Stimulated activated CD4-positive, alpha-beta T cell treated with anti-CD3 and anti-CD28 coated beads, Interleukin-4, amount 100 ng/mL, for 1 hour (primary cell): ENCODE measurements at places on chromosomes 4 and X.

DNA sequence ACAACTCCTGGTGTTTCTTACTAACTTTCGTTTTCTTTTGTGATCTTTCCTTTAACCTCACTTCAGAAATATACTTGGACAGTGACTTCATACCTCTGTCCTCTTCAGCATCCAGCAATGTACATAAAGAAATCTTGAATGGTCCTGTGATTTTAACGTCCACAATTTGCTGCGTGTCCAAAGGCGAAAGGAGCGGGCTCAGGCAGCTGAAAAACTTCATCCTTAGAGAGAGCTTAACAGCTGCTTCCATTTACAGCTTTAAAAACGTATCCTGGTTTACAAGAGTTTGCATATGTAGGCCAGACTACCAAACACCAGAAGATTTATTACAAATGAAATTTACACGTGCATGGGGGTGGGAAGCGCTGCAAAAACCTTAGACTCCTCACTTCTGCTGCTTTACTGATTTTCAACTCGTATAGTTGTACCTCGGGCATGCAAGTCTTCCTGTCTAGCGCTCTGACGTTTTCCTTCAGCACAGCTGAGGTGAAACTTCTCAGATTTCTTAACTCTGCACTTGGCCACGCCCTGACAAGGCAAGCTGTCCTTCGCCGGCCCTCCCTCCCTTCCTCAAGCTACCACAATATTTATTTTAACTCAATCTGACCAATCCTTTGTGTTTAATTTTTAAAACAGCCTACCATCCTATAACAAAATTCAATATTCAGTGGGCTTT, 406.4 kb downstream of the FAM47A start:
- no peak for DNase-seq

DNA sequence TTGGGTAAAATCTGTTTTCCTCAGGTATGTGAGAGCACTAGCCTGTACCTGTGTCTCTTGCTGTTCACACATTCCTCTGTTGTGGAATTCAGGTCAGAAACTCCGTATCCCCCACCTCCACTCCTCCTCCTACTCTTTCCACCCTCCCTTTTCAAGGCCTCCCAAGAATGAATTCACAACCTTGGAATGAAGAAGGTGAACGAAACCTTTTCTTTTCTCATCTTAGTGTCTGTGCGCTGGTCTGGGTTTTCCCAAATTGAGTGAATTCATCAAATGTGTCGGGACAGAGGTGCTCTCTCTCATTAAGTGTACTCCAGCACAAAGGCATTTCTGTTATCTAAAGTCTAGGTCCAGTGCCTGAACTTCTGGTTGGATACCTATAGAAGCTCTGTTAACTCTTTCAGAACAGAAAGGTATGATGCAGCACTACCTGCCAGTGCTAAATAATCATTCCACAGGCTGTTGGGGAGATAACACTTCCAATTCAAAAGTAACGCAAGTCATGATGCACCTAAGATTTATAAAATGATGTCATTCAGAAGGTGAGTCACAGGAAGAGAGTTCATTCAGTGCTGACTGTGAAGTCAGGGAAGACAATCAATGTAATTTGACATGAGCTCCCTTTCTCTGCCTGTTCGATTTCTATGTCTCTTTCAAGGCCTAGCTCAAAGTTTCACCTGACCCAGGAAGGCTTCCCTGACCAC, 41.9 kb downstream of the COL4A6 start:
- no peak for DNase-seq

DNA sequence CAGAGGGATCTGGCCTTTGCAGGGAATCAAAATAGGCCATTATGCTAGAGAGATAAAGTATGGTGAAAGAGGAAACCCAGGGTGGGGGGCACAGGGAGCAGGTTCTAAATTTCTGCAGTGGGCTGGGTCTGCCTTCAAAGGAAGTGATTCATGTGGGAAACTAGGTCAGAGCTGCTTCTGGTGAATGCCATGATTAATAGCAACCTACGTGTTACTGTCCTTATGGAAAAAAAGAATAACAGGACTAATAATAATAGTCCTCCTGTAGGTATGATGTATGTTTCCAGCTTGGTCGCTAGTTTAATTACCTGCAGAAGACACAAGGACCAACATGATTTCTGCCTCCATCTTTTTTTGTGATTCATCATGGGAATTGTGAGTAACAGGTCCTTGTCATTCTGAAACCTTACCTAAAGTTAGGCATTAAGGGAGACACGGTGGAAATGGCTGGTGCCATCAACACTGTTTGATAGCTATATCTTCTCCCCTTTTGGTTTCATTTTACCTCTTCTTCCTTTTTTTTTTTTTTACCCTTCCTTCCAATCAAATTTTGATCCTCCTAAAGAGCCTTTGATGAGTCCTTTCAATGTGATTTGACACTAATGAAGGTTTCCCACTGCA, 180.4 kb downstream of the CPEB2 start:
- DNase-seq = no peak

- DNase-seq = no peak
Measured at GRCh38 chrX:134695999-134696398, 37.7 kb upstream of the PLAC1 start.

DNA sequence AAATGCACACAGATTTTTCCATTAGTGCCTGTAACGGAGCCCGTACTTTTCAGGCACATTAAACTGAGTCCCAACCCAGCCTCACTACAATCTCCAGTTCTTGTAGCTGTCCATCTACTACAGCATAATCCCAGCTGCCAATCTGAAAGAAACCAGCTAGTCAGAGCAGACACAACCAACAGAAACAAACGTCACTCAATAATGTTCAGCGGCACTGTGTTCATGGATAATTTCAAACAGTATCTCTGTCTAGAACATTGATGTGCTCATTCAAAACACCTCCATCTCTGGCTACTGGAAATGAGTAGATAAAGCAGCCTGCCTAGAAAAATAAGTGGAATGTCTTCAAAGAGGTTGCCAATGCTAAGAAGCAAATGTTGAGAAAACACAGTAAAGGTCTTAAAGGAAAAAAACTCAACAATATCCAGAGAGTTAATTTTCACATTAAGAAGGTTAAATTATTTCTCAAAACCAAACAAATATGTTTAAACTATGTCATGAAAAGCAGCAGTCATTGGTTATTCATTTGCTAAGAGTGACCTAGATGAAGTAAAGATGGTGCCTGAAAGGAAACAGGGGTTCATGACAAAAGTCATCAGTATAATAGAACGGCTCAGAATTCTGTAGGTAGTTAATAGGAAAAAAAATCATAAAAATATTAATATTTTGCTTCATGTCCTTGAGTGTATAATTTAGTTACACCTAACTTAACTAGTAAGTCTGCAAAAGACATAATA, 245.1 kb upstream of the MAB21L2 start:
- DNase-seq = no peak

DNA sequence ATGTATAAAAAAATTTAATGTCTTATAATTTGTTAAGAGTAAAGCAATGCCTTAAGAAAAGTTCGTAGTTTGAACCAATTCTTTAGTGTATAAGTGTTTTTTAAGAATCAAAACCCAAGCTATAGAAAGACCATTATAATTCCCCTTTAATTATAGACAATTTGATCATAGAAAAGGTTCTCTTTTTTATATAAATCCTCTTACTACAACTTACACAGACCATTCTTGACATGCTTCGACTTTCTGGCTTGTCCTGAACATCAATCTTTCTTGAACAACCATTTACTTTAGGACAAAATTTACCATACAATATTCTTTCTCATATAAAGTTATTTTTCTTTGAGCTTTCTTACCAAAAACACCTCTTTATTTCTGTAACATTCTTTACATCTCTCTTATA, 330.5 kb upstream of the SPANXN1 start:
- DNase-seq = no peak

DNA sequence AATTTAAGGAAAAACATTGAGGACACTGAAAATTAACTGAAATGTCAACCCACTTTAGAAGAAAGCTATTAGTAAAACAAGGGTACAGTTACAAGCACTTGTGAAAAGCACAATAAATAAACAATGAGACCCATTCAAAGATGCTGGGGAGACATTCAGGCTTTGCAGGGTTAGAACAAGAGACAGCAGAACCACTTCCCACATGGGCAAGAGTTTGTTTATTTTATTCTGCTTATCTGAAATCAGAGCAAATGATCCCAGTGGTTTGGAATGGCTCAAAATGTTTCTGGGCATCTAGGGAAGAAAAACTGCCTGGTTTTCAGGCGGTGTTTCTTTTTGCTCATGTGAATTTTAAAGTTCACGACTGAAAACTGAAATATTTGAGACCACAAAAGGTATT, 42.4 kb downstream of the PPP3CA start:
- DNase-seq = no peak

DNA sequence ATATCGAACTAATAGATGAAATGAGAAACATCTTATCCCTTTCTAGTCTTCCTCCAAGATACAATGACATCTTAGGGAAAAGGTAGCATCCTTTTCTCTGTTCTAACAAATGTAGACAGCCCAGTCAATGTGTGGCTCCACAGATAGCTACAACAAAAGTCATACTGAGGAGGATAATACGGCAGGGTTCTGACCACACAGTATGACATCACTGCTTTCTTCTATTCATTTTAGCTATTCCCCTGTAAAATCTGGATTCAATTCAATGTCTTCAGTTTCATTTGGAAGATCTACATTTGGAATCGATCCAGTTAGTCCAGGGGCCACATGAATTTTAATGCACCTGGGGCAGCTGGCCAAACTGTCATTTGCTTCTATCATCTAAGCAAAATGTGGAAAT, 51.4 kb downstream of the ENOX2 start:
- no peak for DNase-seq

DNA sequence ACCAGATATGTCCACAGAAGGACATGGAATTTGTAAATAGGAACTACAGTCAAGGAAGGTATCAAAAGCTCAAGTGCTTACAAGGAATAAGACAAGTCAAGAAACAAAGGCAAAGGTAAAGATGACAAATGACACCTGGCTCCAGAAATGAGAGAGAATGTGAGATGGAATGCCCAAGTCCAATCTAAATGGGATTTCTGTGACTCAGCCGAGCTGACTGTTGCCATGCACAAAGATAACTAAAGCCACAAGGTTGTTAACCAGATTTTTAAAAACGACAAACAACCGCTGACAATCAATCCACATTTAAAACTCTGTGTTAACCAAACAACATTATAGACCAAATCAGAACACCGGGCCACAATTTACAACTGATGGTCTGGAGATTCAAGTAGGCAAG, 1.1 kb downstream of the NFXL1 start:
- no peak for DNase-seq

DNA sequence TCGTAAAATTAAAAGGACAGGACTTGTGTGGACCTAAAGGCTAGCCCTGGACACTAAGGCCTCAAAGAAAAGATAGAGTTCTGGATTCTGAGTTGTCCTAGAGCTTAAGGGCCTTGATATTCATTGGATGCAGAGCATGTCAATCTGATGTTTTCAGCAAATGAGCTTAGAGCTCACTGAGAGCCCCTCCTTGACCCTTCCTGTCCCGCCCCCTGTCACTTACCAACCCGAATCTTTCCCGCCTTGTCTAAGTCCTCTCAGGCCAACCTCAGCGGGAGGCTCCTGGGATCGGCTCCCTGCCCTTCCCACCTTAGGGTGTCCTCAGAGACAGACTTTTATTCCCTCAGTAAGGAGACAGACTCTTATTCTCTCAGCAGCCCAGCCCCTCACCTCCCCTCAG, at the start of gene CT47C1:
CT47C1 (plus strand) TSS at position 250 of the 400 bp plus-strand sequence. CDS start 233 bp downstream, outside the sequence.
- DNase-seq = no peak

DNA sequence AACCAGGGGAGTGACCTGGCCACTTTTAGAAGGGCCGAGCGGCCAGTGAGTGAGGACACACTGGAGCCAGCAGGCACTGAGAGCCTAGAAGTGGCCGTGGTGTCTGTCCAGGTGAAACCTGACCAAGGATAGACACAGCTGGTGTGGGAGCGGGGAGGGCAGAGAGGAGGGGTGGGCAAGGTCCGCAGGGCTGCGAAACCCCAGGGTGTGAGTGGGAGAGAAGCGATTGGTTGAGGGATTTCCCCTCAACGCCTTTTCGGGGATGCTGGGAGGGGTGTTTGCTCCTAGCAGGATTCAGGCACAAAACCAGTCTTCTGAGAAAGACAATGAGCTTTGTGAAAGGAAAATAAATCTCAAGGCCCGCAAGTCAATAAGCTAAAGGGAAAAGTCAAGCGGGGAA, 33.2 kb upstream of the ARSD start:
- no peak for DNase-seq

DNA sequence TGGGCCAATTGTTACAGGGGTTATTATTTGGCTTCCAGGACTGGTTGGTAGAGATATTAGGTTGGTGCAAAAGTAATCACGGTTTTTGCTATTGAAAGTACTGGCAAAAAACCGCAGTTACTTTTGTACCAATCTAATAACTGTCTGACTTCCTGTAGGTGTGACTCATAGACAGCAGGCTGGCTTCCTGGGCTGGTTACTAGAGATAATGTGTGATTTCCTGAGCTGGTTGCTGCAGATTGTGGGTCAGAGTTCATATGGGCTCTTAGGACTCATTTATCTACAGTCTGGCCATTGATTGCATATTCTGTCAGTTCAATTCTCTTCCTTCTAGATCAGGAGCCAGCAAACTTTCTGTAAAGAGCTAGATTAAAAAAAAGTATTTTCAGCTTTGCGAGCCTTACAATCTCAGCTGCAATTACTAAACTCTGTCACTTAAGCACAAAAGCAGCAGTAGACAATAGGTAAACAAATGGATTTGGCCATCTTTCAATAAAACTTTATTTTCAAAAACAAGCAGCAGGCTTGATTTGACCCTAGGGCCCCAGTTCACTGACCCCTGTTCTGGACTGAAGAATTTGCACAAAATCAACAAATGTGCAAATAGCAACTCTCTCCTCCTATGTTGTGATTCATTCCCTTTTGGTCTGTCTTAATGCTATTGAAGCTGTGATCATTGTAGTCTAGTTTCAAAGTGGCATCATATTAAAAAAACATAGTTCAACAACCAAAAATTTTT, 50.8 kb upstream of the BOD1L1 start:
- DNase-seq = no peak

DNA sequence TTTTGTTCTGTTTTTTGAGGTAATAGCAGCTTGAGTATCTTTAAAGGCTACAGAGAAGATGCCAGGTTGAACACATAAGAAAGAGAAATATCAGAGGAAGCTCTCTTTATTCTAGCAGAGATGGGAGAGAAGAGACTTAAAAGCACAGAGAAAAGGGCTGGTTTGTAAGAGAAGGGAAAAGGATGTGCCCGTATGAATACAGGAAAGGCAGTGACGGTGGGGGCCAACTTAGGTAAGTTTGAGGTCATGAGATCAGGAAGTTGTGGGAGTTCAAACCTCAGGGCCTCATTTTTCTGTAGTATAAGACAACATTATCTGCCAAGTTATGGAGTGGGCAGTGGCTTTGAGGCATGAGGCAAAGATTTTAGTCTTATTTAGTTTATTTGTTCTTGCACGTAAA, 121.3 kb upstream of the S100G start:
- DNase-seq = peak; percentile 5

DNA sequence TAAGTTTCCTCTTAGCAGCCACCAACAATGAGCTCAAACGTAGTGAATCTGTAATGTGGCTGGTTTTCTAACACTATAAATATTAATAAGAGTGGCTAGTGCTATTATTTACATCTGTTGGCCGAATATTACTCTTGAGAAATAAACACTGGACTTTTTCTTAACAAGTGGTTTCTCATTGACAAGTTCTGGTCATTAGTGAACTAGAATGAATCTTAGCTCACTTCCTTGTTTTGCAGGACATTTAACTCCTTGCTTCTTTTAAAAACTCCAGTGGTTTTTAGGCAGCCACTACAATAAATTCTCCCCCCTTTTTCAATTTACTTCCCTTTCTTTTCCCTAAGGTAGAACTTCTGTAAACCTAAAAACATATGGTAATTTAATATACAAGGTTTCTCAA, 177.2 kb downstream of the ARAP2 start:
- no peak for DNase-seq

GRCh38 chr4:154502111-154502510, 10.5 kb upstream of the DCHS2 start:
- DNase-seq = no peak

- no peak for DNase-seq
Measured at GRCh38 chr4:7347981-7348380, 86.7 kb downstream of the PSAPL1 start.
